ENCODE measurements at places on chromosomes 12 and 14. TPM values are rescaled to one million over a fixed set of nuclear protein-coding genes. Genes with fewer than 3 reads are reported as not detected.
A peak's percentile ranks its signal among the peaks of the same experiment; 100 is the strongest.

DNA sequence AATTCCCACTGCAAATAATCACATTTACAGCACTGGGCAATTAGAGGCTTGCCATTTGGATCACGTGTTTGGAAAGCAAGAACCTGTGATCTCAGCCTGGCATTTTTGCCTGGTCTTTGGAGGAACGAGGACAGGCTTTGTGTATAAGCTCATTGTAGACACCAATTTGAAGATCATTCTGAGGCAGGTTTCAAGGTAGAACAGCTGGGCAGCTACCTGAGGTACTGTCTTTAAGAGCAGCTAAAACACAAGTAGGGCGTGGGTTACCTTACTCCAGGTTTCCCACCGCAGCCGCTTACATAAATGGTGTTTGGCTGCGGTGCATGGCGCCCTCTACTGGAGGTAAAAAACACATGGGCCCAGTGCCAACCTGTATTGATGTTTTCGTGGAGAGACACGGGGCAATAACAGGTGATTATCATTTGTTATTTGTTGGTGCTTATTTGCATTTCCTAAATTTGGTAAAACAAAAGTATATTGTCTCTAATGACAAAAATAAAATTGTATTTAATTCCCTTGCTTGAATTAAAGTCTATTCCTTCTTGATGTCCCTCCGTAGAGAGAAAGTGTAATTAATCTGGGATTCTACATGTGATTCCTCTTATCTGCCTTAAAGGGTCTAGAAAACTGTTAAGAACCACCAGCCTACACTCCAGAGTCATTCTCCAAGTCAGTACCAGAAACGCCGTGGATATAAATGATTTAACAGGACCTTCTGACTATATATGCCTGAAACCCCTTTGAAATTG, 69.7 kb downstream of the SVOP start:
- no peak overlapping the region for H3K27ac ChIP-seq
- H3K36me3 ChIP-seq = no peaks in the 10 kb centered on the region
- H3K27me3 ChIP-seq = peaks cover 17% of the 10 kb centered on the region
- DNase-seq = peak; percentile 50
- H3K4me1 ChIP-seq = peaks cover 7% of the 10 kb centered on the region
- H3K4me3 ChIP-seq = no peak overlapping the region

DNA sequence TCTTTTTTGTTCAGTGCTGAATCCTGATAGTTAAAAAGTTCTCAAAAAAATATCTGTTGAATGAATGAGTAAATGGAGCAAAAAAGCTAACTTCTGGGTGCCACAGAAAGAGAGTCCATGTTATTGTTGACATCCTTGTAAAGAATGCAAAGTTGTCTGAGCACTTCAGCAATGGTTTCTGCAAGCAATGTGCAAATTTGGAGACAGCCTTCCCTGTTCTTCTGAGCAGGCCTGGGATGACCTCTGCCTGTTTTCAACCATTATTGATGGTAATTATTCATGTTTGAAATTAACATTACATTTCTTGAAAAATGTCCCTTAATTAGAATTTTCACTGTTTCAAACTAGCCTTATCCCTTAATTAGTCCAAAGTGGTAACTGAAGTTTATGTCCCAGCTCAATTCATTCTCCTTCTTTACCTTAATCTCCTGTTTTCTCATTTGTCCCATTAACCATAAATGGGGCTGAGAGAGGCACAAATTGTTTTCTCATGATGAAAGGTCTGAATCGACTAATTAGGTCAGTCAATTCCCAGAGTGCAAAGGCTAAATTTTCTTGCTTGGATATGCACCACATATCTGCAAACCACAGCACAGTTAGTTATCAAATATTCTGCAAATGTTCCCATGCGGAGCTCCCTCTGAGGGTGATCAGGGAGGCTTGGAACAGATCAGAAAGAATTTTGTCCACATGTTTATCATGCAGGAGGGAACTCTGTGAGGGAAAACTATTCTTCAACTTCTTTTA, 139.4 kb upstream of the KRR1 start:
- H3K27me3 ChIP-seq = peaks cover 9% of the 10 kb centered on the region
- no peak overlapping the region for H3K27ac ChIP-seq
- H3K36me3 ChIP-seq = no peaks in the 10 kb centered on the region
- no peak overlapping the region for H3K4me3 ChIP-seq
- H3K4me1 ChIP-seq = peaks cover 25% of the 10 kb centered on the region

DNA sequence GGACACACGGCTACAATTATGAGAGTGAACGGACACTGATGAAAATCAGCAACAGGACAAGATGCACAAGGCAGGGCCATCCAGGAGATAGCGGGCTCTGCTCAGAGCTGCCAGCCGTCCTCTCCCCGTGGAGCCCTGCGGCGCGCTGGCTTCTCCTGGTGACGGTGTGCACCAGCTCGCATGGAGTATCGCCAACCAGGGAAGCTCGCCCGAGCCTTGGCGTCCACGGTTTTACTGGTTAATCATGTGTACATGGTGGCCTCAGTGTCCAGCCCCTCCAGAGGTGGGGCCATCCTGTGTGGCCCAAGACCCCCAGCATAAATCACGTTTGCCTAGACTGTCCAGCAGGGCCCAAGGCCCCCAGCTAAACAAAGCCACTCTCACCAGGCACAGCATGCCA, 31.2 kb upstream of the DYNC1H1 start:
- H3K27me3 ChIP-seq = peaks cover 5% of the 10 kb centered on the region
- H3K27ac ChIP-seq = no peak overlapping the region
- no peak for DNase-seq
- no peaks in the 10 kb centered on the region for H3K36me3 ChIP-seq
- H3K4me1 ChIP-seq = no peaks in the 10 kb centered on the region

The ACIN1 gene
- total RNA-seq = 225 TPM

The SMOC1 gene
- not detected for total RNA-seq

DNA sequence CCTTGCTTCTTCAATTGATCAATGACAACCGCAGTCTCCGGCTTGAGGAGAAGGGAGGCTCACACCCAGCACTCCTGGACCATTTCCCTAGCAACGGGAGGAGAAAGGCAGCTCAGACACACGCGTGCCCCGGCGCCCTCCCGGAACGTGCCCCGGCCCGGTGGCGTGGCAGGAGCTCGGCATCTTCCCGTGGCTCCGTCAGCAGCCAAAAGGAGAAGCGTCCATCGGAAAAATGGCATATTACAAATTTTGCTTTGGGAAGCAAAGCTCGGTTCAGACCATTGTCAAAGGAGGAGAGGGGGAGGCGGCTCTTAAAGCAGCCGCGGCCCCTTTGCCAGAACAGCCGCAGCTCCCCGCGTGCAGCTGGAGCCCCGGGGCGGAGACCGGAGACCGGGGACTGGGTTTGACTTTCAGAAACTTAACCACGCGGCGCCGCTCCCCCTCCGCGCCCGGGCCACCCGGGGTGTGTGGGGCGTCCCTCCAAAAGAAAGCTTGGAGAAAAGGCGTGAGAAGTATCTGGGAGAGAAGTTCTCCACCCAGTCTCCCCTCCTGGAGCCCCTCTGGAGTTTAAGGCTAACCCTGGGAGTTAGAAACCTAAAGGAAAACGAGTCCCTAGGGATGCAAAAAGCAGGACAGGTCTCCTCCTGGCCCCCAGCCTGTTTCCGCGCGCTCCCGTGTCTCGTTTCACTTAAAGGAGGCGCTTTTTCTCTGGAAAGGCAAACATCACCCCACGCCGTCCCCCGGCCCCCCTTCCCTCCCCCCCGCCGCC, 545 bp downstream of the PPFIA2 start:
- H3K27ac ChIP-seq = no peak overlapping the region
- peaks cover 39% of the 10 kb centered on the region for H3K27me3 ChIP-seq
- no peak for DNase-seq
- peak overlapping the region; percentile 58 for H3K4me3 ChIP-seq

- peak overlapping the region; percentile 94 for H3K4me3 ChIP-seq
- H3K27me3 ChIP-seq = no peaks in the 10 kb centered on the region
- H3K27ac ChIP-seq = peak overlapping the region; percentile 67
- DNase-seq = no peak
- peaks cover 67% of the 10 kb centered on the region for H3K4me1 ChIP-seq
Measured at GRCh38 chr14:71322655-71323250, 415.5 kb downstream of the PCNX1 start.

DNA sequence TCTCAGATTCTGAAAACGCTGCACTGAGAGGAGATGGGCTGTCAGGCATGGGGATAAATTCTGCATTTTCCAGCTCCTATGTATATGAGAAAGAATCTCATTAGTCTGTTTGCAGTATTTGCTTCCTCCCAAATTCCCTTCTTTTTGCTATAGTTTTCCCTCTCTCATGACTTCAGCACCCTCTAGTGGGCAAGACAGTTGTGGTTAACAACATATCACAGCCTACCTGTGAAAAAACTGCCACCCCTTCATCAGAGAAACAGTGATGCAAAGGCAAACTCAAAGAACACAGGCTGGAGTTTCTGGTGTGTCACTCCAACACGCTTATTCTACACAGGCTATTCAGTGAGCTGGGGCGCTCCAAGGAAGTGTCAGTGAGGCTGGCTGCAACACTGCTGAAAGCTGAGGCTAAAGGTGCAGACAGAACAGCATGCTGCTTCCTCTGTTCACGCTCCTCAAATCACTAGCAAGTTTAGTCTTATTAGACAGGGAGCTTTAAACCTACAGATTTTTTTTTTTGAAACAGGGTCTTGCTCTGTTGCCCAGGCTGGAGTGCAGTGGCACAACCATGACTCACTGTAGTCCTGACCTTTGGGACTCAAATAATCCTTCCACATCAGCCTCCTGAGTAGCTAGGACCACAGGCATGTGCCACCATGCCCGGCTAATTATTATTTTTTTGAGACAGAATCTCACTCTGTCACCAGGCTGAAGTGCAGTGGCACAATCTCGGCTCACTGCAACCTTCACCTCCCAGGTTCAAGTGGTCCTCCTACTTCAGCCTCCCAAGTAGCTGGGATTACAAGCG, 19.3 kb downstream of the ZC2HC1C start:
- H3K4me3 ChIP-seq = no peak overlapping the region
- no peak overlapping the region for H3K27ac ChIP-seq
- H3K4me1 ChIP-seq = no peaks in the 10 kb centered on the region
- peaks cover 31% of the 10 kb centered on the region for H3K36me3 ChIP-seq
- DNase-seq = peak; percentile 30
- H3K27me3 ChIP-seq = no peaks in the 10 kb centered on the region

The RNASE4 gene
- total RNA-seq = 0.34 TPM

All from activated T-helper 1 cell treated with anti-CD3 and anti-CD28 coated beads, Interleukin-12 subunit alpha, Interleukin-12 subunit beta, Interleukin-2, Interleukin-4 antibody, amounts not matched to agents 30 ng/mL and 10 ng/mL and 1 ng/mL, durations not matched to agents 14 hours and 24 hours and 36 hours (primary cell).